ENCODE measurements at places on chromosomes 1 and 21. TPM values are rescaled to one million over a fixed set of nuclear protein-coding genes. Genes with fewer than 3 reads are reported as not detected.

DNA sequence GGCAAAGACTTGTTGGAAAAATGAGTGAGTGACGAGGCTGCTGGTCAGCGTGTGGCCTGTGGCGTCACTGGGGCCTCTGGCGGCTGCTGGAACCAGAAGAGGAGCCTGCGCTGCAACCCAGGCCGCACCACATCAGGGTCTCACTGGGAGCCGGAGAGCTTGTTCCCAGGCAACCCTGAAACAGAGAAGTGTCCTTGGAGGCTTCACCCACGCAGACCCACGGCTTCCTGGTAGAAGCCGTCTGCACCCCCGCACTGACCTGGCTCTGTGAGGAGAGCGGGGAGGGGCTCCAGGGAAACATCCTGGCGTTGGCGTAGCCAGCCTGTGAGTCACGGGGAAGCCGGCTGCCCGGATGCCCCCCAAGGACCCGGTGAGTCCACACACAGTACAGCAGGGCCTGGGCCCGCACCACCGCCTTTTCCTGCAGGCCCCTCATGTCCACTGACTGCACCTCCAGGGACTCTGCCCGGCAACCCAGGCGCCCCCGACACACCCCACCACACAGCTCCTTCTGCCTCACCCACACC lies 57.4 kb downstream of the COL6A1 start:
- no peak for DNase-seq

- DNase-seq: no peak
Measured at GRCh38 chr1:219125342-219125741, 48.3 kb upstream of the LYPLAL1 start.

- no peak for DNase-seq
Measured at GRCh38 chr1:174746024-174746808, 253.5 kb upstream of the CACYBP start.

GRCh38 chr21:16198546-16198945 lies 468.8 kb downstream of the USP25 start:
- no peak for DNase-seq

DNA sequence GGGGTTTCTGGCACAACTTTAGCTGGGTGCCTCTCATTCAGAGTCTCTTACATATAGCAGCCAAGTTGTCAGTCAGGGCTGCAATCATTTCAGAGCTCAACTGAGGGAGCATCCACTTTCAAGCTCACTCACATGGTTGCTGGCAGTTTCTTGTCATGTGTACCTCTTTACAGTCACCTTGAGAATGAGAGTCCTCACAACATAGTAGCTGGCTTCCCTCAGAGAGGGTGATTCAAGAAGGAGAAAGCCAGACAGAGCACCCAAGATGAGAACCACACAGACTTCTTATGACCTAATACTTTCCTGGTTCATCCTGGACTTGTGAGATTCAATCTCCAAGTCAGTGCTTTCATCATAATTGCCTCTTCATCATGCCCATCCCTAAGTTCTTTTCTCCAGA lies 57.2 kb downstream of the DPT start:
- DNase-seq: no peak

DNA sequence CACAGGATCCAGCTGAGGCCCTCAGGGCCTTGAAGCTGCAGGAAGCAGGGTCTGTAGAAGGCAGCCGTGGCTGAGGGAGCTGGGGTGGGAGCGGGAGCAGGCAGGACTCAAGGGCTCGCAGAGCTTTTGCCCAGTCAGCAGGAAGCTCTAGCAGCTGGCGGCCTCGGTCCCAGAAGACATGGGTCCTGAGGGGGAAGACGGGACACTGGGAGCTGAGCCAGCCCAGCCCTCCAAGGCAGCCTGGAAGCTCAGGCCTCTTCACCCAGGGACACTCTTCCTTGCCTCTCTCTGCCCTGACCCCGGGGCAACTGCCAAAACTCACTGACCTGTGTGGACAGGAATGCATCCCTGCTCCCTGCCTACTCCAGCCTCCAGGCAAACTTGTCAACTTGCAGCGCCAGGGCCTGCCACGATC lies 8.9 kb downstream of the ADGRB2 start:
- no peak for DNase-seq

DNA sequence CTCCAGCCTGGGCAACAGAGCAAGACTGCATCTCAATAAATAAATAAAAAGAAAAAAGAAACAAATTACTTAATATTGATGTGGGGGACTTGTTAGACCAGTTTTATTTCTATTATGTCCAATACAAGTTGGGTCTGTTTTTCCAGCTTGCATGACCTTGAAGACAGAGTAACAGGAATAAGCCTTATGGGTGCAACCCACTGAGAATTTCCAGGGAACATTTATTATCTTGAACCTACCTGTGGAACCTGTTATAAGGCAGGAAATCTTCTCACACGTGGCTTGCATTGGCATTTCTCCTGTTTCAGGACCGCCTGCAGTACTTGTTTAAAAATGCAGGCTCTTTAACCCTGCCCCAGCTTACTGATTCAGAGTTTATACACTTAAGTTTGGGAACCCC lies 64.0 kb downstream of the ZBTB17 start:
- no peak for DNase-seq

DNA sequence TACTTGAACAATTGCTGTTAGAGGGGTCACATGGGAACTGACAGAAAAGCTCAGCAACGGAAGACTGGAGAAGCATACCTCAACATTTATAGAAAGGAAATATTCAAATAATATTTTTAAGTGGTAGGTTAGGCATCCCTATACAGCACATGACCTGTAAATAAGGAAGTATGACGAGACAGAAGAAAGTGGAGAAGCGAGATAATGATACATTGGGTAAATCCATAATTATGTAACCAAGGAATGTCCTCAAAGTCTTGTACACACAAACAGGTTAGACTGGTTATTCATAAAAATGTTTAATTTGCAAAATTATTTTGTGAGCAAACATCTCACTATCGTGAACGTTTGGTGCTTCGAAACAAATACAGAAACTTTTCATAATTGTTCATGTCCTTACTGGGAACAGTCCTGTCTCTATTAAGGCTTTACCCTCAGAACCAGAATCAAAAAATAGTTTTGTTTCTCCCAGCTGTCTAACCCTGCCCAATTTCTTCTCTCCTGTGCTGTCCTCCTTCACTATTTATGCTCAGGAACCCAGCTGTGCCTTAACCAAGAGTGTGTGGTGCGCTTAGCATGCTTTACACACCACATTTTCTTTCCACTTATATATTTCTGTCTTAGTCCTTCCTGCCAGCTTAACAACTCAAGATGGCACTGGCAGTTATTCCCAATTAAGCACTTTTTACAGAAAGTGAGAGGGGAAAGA lies 10.2 kb downstream of the KMO start:
- DNase-seq: no peak

DNA sequence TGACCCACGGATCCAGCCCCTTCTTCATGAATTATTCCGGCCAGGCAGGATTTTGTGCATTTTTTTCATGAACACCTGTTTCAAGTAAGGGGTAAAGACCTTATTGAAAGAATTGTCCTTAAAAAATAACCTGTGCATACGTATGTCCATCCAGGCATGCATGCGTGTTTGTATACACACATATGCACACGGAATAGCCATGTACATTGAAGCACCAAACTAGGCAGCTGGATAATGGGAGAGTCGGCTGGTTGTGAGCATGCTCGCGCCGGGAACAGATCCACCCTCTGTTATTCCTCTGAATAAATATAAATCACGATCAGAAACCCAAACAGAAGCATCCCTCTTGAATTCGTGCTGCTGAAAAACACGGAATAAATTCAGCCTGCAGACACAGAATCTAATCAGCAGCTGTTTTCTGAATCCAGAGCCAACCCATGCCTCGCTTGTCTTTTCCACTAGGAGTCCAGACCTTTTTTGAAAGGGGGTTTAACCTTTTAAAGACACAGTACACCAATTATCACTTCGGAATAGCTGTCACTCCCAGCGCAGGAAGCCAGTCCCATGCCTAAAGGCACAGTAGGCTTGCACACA lies at the start of gene HIVEP3:
TSS of gene HIVEP3 (minus strand) at position 473 of the 594 bp plus-strand sequence.
- no peak for DNase-seq

Gene LRRC38
- polyA plus RNA-seq: not detected

Gene CRP
- polyA plus RNA-seq: 0.21 TPM

Measured in small intestine (tissue), 16 donors.